ENCODE measurements at places on chromosomes 7 and 10.

- peaks cover 7% of the 10 kb centered on the region for H3K4me1 ChIP-seq
- H3K27me3 ChIP-seq: no peaks in the 10 kb centered on the region
- no peak for DNase-seq
- H3K27ac ChIP-seq: no peak overlapping the region
Measured at GRCh38 chr7:55178863-55179773, 160.3 kb downstream of the EGFR start.

DNA sequence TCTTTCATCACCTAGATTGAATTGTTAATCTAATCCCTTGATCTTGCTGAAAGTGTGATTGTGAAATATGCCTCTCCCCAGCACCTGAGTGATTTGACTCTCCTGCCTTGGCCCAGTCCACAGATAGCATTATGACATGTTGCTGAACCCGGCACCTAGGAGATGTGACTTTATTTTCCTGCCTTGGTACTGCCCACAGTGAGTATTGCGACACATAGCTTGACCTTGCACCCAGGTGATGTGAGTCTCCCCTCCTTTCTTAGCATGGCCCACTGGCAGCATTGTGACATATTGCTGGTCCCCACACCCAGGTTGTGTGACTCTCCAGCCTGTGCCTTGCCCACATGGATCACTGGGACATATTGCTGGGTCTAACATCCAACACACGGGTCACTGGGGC lies 32.5 kb upstream of the ZNF107 start:
- no peaks in the 10 kb centered on the region for H3K27me3 ChIP-seq
- no peaks in the 10 kb centered on the region for H3K4me1 ChIP-seq
- no peak overlapping the region for H3K27ac ChIP-seq

GRCh38 chr10:65628493-65629139 lies 1297.2 kb upstream of the LRRTM3 start:
- H3K4me1 ChIP-seq: no peaks in the 10 kb centered on the region
- H3K4me3 ChIP-seq: no peak overlapping the region
- DNase-seq: no peak
- H3K27ac ChIP-seq: no peak overlapping the region
- no peaks in the 10 kb centered on the region for H3K27me3 ChIP-seq

DNA sequence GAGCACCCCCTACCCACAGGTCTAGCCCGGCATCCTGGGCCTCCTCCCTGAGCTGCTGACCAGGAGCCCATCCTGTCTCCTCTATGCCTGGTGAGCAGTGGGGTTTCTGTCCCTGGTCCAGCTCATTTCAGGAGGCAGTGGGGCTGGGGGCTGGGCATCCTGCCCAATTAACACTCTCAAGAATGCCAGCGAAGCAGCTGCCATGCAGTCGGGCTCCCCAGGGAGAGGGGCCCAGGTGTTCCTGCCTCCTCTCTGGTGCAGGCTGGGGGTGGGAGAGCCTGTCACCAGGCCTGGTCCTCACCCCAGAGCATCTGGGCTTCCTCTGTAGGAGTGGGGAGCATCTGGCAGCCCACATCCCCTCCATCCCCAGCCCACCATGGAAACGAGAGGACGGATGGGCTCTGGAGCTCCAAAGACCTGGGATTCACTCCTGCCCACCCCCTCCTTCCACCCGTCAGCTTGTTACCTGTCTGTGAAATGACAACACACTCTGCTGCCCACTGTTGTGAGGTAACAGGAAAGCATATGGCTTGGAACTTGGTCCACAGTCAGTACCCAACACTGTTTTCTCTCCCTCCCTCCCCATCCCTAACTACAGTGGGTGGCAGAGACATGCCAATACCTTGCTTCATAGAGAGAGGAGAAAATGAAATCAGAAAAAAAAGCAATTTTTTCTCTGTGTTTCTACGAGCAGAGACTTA lies 69.1 kb downstream of the SLIT1 start:
- DNase-seq: no peak
- H3K4me1 ChIP-seq: no peaks in the 10 kb centered on the region
- H3K27ac ChIP-seq: no peak overlapping the region
- H3K4me3 ChIP-seq: no peak overlapping the region
- H3K36me3 ChIP-seq: no peaks in the 10 kb centered on the region

- H3K4me1 ChIP-seq: no peaks in the 10 kb centered on the region
- H3K27ac ChIP-seq: no peak overlapping the region
- H3K27me3 ChIP-seq: no peaks in the 10 kb centered on the region
- H3K36me3 ChIP-seq: no peaks in the 10 kb centered on the region
- DNase-seq: no peak
Measured at GRCh38 chr7:23787272-23787671, 77.3 kb downstream of the STK31 start.

GRCh38 chr10:17056781-17057428 lies 72.7 kb downstream of the CUBN start:
- no peak overlapping the region for H3K27ac ChIP-seq
- no peak overlapping the region for H3K4me3 ChIP-seq
- no peaks in the 10 kb centered on the region for H3K36me3 ChIP-seq
- DNase-seq: no peak

DNA sequence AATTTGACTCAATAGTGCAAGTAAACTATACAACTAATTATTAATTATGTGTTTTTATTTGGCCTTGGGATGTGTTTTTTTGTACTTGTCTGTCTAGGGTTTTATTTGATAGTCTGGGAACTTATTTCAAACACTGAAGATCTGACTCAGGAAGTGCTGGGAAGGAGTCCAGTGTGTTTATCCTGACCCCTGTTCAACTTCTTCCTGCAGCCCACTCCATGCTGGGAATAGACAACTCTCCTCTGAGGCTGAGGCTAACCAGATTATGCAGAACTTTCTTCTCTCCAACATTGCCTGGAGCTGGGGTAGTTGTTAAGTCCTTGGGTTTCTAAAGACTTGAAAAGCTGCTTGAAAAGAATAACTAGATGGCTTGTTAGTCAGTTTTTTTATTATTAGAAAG lies 6.9 kb downstream of the CISD1 start:
- no peak overlapping the region for H3K4me3 ChIP-seq
- peak overlapping the region; percentile 24 for H3K27ac ChIP-seq
- peaks cover 6% of the 10 kb centered on the region for H3K36me3 ChIP-seq
- no peak for DNase-seq

DNA sequence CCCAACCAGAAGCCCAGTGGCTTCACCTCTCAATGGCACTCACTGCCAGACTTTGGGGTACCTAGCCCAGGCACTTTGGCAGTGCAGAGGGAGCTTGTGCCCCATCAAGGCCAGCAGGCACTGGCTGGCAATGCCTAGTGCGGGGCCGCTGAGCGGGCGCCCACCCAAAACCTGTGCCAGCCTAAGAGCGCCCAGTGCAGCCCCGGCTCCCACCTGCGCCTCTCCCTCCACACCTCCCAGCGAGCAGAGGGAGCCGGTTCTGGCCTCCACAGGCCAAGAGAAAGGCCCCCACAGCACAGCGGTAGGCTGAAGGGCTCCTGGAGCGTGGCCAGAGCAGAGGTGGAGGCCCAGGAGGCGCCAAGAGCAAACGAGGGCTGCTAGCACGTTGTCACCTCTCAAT lies 930.8 kb downstream of the IPMK start:
- H3K36me3 ChIP-seq: no peaks in the 10 kb centered on the region
- no peak overlapping the region for H3K27ac ChIP-seq
- no peaks in the 10 kb centered on the region for H3K4me1 ChIP-seq
- H3K4me3 ChIP-seq: no peak overlapping the region
- DNase-seq: no peak

- no peaks in the 10 kb centered on the region for H3K27me3 ChIP-seq
- H3K4me3 ChIP-seq: no peak overlapping the region
- no peak overlapping the region for H3K27ac ChIP-seq
- H3K4me1 ChIP-seq: no peaks in the 10 kb centered on the region
Measured at GRCh38 chr10:351770-352334, 216.6 kb downstream of the ZMYND11 start.

Data from transverse colon (tissue), 4 donors.